ENCODE measurements at places on chromosomes 13 and 19.

DNA sequence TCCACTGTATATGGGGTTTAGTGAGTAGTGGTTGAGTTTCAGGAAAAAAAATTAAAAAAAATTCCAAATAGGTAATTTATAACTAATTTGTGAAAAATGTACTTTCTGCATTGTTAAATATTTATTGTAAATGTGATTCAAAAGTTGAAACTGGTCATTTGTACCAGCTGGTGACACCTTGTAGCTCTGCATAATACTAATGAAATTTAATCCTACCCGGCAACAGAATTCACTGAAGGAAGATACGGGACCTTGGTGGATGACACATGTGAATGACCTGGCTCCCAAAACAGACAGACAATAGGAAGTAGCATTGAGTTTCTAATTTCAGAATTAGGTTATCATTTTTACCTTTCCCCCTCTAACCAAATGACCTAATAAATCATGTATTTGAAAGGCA lies 73.8 kb downstream of the SLITRK6 start:
- no peaks in the 10 kb centered on the region for H3K27me3 ChIP-seq
- DNase-seq = no peak
- H3K4me3 ChIP-seq = no peak overlapping the region
- no peaks in the 10 kb centered on the region for H3K36me3 ChIP-seq

DNA sequence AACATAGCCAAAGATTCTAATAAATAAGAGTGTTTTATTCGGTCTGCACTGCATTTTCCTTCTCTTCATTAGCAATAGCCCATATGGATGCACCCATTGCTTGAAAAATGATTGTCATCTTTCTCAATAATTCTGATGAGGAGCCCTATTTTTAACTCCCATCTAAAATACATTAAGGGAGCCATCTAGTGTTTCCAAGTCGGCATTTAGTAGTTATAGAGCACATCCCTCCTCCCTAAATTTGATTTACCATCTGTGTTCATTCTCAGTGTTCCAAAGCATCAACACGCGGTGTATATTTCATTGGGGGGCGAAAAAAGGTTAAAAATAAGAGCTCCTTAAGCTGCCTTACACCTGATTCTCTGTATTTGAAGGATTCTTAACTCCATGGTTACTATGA lies 119.2 kb upstream of the IPO5 start:
- no peak for DNase-seq
- H3K4me1 ChIP-seq = no peaks in the 10 kb centered on the region
- H3K36me3 ChIP-seq = no peaks in the 10 kb centered on the region
- H3K27me3 ChIP-seq = peaks cover 5% of the 10 kb centered on the region

GRCh38 chr19:14127929-14128509 lies 8.4 kb downstream of the ASF1B start:
- DNase-seq = no peak
- H3K4me1 ChIP-seq = peaks cover 8% of the 10 kb centered on the region
- H3K36me3 ChIP-seq = peaks cover 50% of the 10 kb centered on the region

DNA sequence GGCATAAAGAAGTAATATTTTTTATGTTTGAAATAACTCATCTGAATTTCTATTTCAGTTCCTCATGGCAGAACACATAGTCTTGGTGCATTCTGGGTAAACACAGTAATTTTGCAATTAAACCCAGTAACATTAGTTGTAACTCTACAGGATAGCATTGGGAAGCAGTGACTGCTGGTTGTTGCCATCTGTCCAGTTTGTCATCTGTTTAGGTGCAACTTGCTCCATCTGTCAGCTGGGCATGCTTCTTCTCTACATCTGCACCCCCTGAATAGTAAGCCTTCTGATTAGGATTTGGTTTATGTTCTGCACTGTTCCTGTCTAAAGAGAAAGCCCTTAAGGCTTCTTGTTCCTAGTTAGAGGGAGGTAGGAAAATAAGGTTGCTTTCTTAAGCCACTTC lies 63.5 kb upstream of the CSNK1A1L start:
- no peak for DNase-seq
- no peak overlapping the region for H3K4me3 ChIP-seq
- no peak overlapping the region for H3K27ac ChIP-seq

DNA sequence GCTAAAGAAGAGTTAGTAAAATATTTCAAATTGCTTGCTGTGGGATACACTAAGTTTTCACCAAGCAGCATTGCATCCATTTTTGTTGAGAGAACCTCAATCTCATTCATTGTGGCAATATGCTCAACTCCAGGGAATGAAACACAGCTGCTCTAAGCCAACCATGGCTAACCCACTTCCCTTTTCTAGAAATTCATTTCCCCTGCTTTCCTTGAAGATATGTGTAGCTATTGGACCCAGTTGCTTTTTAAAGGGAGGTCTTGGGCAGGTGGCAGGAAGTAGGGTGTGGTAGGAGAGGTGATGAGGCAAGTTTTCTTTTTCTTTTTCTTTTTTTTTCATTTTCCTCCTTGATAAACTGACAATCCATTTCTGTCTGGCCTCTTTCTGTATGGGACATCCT lies 452.2 kb downstream of the FGF14 start:
- H3K4me3 ChIP-seq = no peak overlapping the region
- no peak for DNase-seq
- H3K4me1 ChIP-seq = no peaks in the 10 kb centered on the region
- no peak overlapping the region for H3K27ac ChIP-seq

DNA sequence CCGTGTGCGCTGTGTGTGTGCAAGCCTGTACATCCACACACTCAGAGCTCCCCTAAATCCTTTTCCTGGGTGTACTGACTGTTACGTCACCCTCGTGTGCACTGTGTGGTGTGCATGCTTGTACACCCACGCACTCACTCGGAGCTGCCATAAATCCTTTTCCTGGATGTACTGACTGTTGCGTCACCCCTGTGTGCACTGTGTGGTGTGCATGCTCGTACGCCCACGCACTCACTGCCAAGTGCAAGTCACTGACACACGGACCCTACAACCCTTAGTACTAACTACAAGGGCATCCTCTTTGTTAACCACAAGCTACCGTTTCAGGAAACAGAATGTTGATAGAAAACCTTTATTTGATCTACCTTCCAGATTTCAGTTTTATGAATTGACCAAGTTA lies 983.4 kb downstream of the EFNB2 start:
- no peak overlapping the region for H3K27ac ChIP-seq
- H3K4me3 ChIP-seq = no peak overlapping the region
- DNase-seq = no peak
- no peaks in the 10 kb centered on the region for H3K4me1 ChIP-seq

GRCh38 chr19:48390188-48391099 lies 907 bp downstream of the KDELR1 start:
- peaks cover 25% of the 10 kb centered on the region for H3K4me1 ChIP-seq
- H3K27ac ChIP-seq = peak overlapping the region; percentile 88
- H3K4me3 ChIP-seq = peak overlapping the region; percentile 92

DNA sequence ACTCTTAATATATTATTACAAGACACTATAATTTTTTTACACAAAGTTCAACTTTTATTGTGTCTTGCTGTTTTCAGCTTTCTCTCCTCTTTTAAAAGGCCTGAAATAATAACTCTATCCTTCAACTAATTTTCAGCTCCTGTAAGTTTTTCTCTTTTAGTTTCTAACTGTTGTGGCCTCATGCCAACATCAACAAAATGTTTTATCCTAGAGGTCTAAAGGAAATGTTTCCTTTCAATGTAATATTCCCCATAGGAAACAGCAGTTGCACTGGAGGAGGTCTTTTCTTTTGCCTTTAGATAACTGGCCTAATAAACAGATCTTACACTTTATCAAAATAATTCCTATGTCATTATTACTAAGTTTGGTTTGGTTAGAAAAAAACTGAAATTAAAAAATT lies 8.5 kb upstream of the ZNF616 start:
- no peaks in the 10 kb centered on the region for H3K27me3 ChIP-seq
- H3K36me3 ChIP-seq = peaks cover 13% of the 10 kb centered on the region
- H3K27ac ChIP-seq = no peak overlapping the region
- H3K4me1 ChIP-seq = no peaks in the 10 kb centered on the region
- no peak for DNase-seq
- no peak overlapping the region for H3K4me3 ChIP-seq

DNA sequence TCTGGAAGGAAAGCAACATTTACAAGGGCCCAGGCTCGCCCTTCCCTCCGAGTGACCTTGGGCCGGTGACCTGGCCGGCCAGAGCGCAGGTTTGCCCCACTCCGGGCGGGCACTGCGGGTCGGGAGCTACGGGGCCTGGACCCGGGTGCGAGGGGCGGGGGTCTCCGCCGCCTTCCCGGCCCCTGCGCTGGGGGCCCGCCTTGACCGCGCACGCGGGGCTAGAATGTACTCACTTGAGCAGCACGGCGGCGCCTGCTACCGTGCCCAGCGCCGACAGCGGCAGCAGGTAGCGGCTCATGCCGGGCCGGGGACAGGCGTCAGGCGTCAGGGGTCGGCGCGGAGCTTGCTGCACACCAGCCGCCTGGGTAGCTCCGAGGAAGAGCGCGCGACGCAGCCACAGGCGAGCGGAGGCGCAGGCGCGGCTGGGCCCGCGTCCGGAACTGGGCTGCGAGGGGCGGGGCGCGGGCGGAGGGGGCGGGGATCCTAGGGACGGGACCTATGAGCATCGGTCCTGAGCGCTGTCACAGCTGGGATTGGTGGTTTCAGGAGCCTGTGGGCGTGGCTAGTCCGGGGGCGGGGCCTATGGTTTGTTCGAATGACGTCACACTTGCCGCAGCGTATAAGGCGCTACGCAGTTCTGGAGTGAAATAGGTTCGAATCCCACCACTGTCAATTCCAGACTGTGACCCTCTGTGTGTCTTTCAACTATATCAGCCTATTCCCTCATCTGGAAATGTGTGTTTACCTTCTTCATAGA lies at the start of gene RDH13:
RDH13 (minus strand) TSS at position 414 of the 757 bp plus-strand sequence; CDS start at position 298, 116 bp downstream.
- H3K4me3 ChIP-seq = peak within 1 kb of the TSS; percentile 83
- H3K4me1 ChIP-seq = peaks cover 20% of the 10 kb centered on the region
- peak within 1 kb of the TSS; percentile 54 for H3K27ac ChIP-seq
- peaks cover 23% of the 10 kb centered on the region for H3K27me3 ChIP-seq
- peaks cover 15% of the 10 kb centered on the region for H3K36me3 ChIP-seq

DNA sequence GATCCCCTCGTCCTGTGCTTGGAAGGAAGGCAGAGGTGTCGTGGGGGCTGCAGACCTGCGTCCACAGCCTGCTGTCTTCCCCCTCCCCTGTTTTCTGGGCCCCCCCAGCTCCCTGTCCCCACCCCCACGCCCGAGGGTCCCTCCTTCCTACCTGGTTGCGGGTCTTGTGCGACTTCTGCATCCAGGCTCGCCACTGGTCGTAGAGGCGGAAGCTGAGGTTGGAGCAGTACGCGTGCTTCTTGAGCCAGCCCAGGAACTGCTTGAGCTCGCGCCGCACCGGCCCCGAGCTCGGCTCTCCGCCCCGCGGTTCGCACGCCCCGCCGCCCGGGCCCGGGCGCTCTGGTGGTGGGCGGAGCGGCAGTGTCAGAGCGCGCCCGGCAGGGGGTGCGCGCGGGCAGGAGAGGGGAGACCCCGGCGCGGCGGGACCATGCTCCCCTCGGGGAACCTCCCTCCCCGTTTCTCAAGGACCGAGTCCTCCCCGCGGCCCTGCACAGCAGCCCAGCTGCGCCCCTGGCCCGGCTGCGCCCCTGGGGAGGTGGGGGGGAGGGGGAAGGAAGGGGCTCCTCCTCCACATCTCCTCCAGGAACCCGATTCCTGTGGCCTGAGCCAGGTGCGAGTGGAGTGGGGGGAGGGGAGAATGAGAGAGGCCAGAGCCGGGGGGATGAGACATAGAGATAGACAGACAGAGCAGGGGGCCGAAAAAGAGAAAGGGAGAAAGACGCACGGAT lies 5.7 kb downstream of the REX1BD start:
- H3K4me1 ChIP-seq = peaks cover 25% of the 10 kb centered on the region
- H3K27ac ChIP-seq = no peak overlapping the region
- peaks cover 14% of the 10 kb centered on the region for H3K36me3 ChIP-seq
- peaks cover 7% of the 10 kb centered on the region for H3K27me3 ChIP-seq
- peak; percentile 69 for DNase-seq

- H3K36me3 ChIP-seq = peaks cover under 1% of the 10 kb centered on the region
- H3K4me3 ChIP-seq = peak within 1 kb of the TSS; percentile 56
These were observed at the start of gene PEAK3 for GRCh38 chr19:2282062-2282861. Gene PEAK3, minus strand, starts transcription at chr19:2282175. Its CDS starts 1,244 bp downstream, at chr19:2280931.

DNA sequence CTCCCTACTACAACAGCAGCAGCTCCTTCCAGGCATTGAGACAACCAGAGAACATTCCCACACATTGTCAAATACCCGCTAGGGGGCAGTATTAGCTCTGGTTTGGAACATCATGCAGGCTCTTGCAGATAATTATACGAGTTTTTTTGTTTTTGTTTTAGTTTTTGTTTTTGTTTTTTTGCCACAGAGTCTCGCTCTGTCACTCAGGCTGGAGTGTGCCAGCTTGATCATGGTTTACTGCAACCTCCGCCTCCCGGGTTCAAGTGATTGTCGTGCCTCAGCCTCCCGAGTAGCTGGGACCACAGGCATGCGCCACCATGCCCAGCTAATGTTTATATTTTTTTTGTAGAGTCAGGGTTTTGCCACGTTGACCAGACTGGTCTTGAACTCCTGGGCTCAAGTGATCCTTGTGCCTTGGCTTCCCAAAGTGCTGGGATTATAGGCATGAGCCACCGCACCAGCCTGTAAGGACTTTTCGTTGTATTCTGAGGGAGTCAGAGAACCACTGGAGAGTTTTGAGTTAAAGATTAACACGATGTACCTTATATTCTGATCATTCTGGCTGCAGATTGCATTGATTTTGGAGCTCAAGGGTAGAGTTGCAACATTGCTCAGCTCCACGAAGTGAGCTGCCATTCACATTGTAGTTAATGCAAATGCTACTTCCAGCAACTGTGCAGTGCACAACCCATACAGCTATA lies 41.7 kb upstream of the CEACAM20 start:
- no peaks in the 10 kb centered on the region for H3K4me1 ChIP-seq
- H3K27me3 ChIP-seq = peaks cover 2% of the 10 kb centered on the region
- no peak overlapping the region for H3K27ac ChIP-seq
- no peaks in the 10 kb centered on the region for H3K36me3 ChIP-seq
- peak; percentile 56 for DNase-seq

- H3K27ac ChIP-seq = peak overlapping the region; percentile 61
- H3K27me3 ChIP-seq = peaks cover 5% of the 10 kb centered on the region
- H3K4me1 ChIP-seq = peaks cover 13% of the 10 kb centered on the region
- no peak overlapping the region for H3K4me3 ChIP-seq
These were observed 25.9 kb downstream of the ACSBG2 start for GRCh38 chr19:6161271-6161850.

GRCh38 chr13:44331912-44332851 lies 41.4 kb upstream of the SERP2 start:
- no peak for DNase-seq
- H3K27me3 ChIP-seq = peaks cover 5% of the 10 kb centered on the region
- no peak overlapping the region for H3K4me3 ChIP-seq
- H3K36me3 ChIP-seq = no peaks in the 10 kb centered on the region
- H3K27ac ChIP-seq = no peak overlapping the region
- no peaks in the 10 kb centered on the region for H3K4me1 ChIP-seq

- H3K27ac ChIP-seq = no peak overlapping the region
- H3K27me3 ChIP-seq = peaks cover 9% of the 10 kb centered on the region
- H3K4me3 ChIP-seq = no peak overlapping the region
These were observed 5.8 kb downstream of the OXGR1 start for GRCh38 chr13:96988441-96988840.

DNA sequence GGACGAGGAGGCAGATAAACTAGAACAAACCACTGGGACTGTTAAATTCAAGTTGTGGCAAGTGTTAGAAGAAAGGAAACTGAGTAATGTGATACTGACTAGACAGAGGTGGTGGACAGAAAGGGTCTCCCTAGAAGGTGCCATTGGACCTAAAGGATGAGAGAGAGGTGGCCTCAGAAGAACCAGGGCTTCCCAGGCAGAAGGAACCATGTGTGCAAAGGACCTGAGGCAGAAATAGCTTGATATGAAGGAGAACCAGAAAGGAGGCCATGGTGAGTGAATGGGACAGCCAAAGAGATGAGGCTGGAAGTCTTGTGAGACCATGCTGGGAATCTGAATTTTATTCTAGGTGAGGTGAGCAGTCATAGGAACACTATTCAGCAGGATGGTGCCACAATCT lies 2.8 kb upstream of the SYDE1 start:
- H3K36me3 ChIP-seq = no peaks in the 10 kb centered on the region
- no peak for DNase-seq
- no peak overlapping the region for H3K27ac ChIP-seq
- no peak overlapping the region for H3K4me3 ChIP-seq
